ENCODE measurements at places on chromosomes 13 and 19.

DNA sequence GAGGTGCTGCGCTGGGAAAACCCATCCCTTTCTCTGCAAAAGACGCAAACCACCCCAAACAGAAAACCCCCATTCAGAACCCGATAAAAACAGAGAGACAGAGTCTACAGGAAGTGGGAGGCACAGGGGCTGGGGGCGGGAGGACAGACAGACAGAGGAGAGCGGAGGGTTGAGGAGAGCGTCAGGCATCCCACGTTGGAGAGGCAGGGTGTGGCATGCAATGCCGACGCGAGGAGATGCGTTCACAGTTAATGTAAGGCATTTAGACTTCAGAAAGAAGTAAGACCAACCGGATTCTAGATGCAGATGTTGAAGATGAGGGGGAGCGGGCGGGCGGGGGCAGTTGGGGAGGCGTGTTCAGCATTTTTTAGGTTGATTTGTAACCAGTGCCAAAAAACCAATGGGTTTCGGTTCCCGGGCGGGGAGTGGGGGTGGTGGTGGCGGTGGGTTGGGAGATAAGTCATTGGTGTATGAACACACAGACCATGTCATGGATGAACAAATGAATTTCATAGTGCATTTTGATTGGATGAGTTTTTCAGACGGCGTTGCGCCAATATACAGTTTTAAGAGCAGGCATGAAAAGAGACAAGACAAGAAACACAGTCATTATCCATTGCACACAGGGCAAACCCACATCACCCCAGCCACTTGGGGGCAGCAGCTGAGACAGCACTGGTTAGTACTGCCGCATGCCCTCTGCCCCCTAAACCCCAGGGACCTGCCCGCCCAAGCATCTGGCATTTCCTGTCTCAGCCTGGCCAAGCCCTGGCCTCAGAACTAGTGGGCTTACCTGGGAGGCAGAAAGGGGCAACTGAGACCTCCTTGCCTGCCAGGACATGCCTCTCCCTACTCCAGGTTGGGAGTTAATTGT lies 91.3 kb downstream of the IER2 start:
- DNase-seq, result no peak

DNA sequence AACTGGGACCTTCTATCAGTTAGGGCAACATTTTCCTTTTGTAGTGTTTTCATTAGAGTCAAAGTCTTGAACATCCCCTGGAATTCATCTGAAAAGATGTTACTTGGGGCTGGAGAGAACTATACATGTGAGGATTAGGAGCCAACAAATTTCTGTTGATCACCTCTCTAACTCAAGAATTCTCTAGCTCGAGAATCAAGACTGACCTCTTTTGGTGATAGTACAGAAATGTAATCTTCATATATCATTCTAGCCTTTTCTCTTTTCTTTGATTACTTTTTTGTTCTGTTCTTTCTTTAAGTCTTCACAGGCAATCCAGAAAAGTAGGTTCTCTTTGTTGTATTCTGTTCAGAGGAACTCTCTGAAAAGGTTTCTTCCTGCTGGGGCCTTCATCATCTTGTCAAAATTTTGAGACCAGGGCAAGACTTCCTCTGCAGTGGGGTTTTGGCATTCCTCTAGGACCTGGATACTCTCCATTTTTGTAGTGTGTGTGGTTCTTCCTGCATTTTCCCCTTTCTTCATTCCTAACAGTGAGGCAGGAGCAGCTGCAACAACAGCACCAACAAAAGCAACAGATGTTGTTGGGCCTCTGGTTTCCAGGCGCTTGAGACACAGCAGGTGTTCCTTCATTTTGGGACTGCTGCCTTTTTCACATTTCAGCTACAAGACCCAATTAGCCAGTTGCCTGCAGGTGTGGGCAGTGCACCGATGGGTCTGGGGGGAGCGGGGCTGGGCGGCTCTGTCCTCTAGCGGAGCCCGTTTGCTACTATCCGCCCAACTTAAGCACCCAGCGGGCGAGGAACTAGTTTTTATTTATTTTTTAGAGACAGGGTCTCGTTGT lies 26.2 kb downstream of the ELF1 start:
- no peak for DNase-seq

- DNase-seq, result no peak
These were observed 69.3 kb downstream of the NHLRC3 start for GRCh38 chr13:39107561-39107960.

GRCh38 chr13:111373486-111373885 lies 53.0 kb downstream of the TEX29 start:
- DNase-seq, result no peak

DNA sequence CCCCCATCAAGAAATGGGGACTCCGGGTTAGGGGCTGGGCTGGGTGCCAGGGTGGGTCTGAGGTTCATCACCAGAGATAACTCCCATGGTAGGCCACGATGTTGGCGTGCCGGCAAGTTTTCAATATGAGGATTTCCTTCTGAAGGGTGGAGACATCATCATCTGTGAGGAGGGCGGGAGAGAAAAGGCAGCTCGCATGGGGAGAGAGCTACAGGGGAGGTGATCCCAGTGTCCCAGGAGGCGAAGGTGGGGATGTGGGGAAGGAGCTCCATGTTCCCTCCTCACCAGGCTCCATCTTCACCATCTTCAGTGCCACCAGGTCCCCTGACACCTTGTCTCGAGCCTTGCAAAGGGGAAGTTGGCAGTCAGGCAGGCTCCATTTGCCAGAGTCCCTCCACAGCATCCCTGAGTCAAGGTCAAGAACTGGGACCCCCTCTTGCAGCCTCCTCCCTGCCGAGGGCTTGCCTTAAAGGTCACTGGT lies 430 bp downstream of the MAP4K1 start:
- no peak for DNase-seq

- DNase-seq, result no peak
These were observed 6.1 kb downstream of the SIRT2 start for GRCh38 chr19:38893341-38893771.

DNA sequence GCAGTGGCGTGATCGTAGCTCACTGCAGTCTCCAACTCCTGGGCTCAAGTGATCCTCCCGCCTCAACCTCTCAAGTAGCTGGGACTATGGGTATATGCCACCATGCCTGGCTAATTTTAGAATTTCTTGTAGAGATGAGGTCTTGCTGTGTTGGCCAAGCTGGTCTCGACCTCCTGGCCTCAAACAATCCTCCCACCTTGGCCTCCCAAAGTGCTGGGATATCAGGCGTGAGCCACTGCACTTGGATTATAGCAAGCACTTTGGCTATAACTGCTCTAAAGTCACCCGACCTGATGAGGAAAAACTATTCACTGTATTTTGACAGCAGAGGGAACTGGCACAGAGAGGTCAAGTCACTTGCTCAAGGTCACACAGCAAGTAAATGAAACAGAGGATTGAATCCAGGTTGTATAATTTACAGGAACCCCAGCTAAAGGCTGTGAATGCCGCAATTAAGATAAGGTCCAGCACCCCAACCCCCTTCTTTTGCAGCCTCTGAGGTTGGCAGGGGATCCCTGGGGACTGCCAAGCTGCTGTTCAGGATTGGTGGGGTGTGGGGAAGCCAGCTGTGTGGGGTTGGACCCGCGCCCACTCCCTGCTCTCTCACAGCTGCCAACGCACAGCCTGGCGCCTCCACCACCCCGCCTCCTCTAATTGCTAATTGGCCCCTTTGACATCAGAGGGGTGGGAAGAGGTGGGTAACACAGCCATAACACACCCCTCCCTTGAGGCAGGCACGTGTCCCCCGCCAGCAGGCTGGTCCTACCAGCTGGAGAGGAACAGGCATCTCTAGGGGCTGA lies 6.0 kb downstream of the TMIGD2 start:
- DNase-seq, result peak; percentile 10

GRCh38 chr19:14035706-14036105 lies 4.1 kb downstream of the IL27RA start:
- no peak for DNase-seq

DNA sequence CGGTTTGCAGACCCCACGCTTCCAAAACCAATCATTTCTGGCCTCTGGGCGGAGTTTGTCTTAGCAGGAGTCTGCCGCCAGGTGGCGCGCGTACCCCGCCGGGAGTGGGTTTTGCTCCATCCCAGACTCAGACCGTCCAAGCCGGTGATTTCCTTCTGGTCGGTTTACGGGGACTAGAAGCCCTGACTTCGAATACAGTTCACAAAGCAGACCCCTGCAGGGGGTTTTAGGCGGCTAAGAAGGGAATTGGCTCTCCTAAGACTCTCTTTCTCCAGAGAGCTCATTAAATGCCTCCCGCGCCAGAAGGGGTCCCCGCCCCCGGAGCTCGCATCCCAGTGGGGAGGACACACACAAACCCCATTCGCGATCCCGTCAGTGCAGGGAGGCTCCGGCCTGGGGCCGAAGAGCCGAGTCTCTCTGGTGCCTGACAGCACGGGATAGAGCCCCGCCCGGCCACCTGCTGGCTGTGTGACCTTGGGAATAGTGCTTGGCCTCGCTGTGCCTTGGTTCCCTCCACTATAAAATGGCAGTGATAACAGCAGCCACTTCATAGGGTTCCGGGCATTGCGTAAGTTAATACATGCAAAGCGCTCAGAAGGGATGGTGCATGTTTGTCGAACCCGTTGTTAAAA lies 8.6 kb upstream of the NUP62 start:
- peak; percentile 64 for DNase-seq

GRCh38 chr19:16301999-16302694 lies 22.5 kb upstream of the KLF2 start:
- DNase-seq, result peak; percentile 79

DNA sequence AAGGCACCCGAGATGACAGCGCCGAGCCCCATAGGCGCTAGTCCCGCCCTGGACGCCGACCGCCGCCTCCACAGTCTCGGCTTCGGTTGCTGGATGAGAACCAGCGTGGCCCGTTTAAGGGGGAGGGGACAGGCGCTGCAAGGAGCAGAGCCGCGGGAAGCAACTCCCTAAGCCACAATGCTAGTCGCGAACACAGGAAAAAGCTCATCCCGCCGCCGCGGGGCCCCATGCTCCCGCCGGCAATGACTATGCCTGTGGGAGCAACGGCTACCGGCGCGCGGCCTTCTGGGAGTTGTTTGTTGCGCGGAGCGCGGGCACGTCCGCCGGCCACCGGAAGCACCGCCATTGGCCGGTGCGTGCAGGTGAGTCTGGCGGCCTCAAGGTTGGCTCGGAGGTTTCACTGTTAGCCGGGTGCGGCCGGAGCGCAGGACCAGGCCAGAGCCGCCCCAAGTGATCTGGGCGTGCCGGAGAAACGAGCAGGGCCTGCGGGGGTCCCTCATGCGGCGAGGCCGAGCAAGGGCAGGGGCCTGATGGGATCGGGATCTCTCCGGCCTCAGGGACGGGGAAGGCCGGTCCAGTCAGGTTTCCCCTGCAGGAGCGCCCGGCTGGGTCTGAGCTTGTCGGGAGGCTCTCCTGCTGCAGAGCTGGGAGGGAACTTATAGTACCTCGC lies at the start of gene ZNF544:
Gene ZNF544 (plus strand): TSS at position 330 of the 670 bp plus-strand sequence. CDS start 15,110 bp downstream, outside the sequence.
- peak; percentile 85 for DNase-seq

DNA sequence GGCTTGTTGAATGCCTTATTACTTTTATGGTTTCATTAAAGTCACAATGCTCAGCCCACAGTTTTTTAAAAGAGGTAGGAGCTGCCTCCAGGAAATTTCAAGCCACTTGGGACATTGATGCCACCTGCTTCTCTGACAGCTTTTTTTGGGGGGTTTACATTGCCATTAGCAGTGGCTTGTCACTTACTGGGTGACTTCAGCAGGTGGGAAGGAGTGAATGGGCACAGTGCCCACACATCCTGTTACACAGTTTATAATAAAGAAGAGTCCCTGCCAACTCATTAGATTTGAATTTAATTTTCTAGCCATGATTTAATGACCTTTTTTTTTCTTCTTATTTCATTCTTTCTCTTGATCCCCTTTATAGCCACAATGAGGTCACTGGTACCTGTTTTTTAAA lies 61.0 kb downstream of the NHLRC3 start:
- DNase-seq, result no peak

DNA sequence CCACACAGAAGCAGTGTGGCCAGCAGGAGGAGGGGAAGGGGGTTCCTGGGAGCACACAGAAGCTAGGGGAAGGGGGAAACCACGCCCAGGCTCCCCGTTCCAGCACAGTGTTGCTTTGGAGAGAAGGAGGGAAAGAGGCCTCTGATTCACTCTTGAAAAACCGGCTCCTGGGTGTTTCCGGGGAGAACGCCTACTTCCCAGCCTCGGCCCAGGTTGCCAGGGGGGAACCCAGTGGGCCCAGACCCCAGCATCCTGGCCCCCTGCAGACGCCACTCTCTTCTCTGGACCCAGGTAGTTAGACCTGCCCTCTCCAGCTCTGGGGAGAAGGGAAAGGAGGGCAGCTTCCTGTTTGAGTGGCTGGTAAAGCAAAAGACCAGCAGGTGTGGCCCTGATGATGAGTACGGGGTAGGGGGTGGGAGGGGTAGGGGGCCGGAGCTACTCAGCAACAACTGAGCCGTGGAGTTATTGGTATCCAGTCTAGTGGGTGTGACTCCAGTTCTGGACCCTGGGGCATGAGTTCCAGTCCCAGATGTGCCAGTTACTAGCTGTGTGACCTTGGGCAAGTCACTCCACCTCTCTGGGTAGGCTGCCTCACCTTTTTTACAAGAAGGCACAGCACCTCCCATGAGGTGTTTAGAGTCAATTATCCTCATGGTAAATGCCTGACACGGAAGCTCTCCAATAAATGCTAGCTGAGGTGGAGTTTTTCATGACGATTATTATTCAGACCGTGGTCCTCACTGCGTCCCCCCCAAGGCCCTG lies 836 bp downstream of the GIPC1 start:
- peak; percentile 82 for DNase-seq

- DNase-seq, result no peak
These were observed 4.6 kb downstream of the KLF12 start for GRCh38 chr13:74129500-74130191.

DNA sequence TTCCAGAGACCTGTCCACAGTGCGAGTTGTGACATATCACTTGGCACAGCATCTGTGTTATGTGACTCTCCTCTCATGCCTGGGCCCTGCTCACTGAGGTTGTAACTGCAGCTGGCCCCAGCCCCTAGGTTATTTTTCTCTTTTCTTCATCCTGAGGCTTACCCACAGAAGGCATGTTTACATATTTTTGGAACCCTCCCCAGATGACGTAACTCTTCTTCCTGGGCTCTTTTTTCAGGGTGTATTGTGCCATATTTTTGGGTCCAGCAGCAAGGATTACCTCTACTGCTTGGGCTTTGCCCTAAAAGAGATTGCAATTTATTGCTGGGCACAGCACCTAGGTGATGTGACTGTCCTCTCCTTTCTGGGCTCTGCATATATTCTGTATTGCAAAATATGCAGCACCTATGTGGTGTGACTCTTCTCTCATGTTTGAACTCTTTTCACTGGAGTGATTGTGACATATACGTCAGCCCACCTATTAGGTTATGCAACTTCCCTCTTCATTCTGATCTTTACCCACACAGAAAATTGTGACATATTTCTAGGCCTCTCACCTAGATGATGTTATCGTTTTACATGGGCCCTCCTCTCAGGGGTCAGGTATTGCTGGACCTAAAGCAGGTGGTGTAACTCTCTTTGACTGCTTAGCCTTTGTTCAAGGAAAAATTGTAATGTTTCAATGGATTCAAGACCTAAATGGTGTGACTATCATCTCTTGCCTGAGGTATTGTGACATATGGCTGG lies 64.5 kb upstream of the ZNF724 start:
- no peak for DNase-seq

Data from epithelial cell of esophagus (primary cell).